Stimulated activated CD4-positive, alpha-beta T cell treated with anti-CD3 and anti-CD28 coated beads, Interleukin-15, amount 100 ng/mL, for 48 hours (primary cell): ENCODE measurements at places on chromosomes 3 and 15.

GRCh38 chr3:9810433-9810770, 340 bp downstream of the TTLL3 start:
- DNase-seq: no peak

DNA sequence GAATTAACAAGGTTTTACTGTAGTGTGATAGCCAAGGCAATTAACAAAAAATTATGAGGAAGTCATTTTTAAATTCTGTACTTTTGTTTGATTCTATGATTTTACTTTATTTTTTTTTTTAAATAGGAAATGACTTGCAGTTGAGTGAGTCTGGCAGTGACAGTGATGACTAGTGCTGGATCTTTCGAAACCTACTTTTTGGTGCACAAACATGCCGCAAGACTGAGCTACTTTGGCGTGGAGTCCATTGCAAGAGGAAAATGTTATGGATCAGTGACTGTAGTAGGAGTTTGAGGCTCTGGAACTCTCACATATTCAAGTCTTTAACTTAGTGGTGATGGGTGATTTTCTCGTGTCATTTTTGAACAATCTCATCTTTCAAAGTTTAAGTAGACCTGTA, 11.6 kb downstream of the EAF1 start:
- no peak for DNase-seq

DNA sequence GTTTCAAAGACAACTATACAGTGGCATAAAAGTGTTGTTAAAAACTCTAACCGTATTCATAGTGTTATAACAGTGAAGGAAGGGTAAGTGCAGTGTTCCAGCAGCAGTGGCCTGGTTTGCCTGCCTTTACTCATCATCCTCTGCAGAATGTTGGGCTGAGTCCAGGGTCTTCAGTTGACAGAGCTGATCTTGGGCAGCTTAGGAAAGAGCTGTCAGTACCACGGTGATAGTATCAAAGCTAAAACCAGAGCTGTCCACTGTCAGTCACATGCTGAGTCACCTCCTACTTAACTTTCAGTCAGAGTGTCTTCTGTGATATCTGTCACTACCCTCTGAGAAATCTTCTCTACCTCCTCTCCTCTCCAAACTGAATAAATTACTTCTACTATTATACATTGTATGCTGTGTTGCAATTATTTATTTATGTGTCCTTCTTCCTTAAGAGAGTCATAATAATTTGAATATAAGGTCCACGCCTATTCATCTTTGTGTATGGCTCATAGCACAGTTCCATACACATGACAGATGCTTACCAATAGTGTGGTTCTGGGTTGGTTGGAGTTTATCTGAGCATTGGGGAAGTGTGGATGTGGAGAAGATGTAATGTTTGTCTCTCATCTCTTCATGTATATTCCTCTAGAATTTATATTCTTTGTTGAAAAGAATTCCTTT, 242.1 kb downstream of the ZIC1 start:
- no peak for DNase-seq

DNA sequence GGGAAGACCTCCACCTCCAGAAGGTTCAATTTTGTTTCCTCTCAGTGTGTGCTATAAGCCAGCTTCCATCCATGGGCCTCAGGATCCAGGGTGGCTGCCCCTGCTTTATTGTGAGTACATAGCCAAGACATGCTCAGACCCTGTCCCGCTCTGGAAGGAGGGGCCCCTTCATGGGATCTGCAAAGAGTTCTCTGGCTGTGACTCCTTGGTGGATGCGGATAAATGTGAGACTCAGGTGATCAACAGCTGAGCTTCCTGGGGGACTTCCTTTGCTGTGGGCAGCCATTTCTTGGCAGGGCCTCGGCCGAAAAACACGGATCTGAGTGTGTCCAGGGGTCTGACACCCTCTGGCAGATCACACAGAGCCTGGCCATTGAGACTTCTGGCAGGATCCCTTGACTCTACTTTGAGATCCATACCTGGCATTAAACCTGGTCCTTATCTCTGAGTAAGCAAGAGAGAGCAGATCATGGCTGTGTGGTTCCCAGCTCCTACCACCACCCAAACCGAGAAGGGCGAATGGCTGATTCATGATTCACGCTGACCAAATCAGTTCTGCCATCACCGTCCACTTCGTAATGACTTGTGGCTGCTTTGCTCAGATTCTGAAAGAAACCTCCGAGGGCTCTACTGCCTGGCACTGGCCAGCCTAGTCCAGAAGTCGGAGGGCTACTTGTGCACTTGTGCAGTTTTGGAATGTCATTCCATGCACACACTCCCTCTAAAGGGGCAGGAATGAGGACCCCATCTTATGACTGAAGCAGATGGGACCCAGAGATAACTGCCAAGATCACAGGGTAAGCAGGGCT, 68.1 kb downstream of the SENP2 start:
- no peak for DNase-seq

- no peak for DNase-seq
Observed at GRCh38 chr3:194689493-194689944, 3.8 kb downstream of the FAM43A start.

- DNase-seq: no peak
Observed at GRCh38 chr3:65955792-65956477, 82.8 kb downstream of the MAGI1 start.

- no peak for DNase-seq
Observed at GRCh38 chr3:134559591-134559990, 73.7 kb downstream of the CEP63 start.

DNA sequence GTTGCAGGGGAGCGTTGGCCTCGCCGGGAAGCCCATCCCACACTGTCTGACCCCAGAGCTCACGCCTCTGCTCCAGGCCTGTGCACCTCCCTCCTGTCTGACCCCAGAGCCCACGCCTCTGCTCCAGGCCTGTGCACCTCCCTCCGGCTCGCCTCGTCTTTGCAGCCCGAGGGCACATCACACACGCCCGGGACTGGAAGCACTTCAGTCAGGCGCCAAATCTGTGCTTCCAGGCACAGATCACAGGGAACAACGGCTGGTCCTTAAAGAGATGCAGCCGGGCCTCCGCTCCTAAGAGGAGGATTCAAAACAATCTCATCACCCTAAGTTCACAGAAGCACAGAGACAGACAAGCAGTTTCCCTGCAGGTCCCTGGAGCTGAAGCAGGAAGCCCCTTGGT, 103.0 kb upstream of the RPL32 start:
- no peak for DNase-seq

DNA sequence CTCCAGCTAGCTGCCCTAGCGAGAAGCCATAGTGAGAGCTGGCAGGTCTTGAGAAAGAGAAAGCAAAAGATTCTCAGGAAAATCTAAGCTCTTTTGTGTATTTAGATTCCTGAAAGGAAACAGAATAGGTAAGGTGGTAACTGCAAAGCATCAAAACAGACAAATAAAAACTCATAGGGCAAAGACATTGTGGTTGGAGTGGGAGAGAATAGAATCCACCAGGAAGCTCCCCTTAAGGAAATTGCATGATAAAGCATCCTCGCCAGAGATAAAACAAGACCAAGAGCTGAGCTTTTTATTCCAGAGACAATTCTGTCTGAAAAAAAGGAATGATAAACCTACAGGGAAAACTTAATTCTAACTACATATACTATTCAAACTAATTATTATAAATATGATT, 232.6 kb downstream of the SI start:
- DNase-seq: no peak

GRCh38 chr3:184512621-184513020, 49.0 kb upstream of the EPHB3 start:
- DNase-seq: no peak

DNA sequence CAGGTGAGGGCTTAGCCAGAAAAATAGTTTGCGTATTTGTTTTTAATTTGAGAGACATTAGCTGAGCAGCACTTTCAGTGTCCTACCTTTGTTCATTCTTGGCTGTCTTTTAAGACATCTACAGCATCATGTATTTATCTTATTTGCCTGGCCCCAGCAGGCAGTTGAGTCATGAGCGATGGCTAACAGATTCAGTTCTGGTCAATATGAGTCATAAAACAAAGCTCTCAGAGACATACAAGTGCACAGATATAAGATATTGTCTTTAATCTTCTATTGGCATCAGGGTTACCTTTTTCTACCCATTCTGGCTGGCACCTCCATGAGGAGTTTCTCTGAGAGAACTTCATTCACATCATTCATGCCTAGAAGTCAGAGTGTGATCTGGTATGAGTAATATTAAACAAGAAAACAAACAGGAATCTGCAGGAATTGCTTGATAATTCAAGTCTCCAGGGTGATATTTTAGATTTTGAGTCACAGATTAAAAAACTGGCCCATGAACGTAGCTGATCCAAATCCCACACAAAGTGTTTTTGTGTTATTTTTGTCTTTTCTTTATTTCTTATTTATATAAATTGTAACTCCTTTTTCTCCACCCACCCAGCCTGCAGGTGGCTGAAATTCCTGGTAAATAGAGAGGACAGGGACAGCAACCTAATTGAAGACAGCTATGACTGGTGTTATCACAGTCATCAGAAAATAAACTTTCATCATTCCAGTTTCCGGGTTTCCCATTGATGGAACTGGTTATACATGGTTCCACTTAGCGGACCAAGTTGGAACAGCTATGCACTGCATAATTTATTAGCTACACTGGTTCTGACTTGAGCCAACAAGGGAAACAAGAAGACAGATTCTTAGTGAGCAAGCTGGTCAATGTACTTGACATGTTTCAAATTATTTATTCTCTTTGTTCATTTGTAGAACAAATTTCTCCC, 47.3 kb downstream of the PLSCR2 start:
- DNase-seq: no peak

- no peak for DNase-seq
Observed at GRCh38 chr3:151383956-151384355, 597 bp downstream of the P2RY12 start.

- DNase-seq: no peak
Observed at GRCh38 chr3:80227216-80227615, 459.4 kb upstream of the ROBO1 start.

DNA sequence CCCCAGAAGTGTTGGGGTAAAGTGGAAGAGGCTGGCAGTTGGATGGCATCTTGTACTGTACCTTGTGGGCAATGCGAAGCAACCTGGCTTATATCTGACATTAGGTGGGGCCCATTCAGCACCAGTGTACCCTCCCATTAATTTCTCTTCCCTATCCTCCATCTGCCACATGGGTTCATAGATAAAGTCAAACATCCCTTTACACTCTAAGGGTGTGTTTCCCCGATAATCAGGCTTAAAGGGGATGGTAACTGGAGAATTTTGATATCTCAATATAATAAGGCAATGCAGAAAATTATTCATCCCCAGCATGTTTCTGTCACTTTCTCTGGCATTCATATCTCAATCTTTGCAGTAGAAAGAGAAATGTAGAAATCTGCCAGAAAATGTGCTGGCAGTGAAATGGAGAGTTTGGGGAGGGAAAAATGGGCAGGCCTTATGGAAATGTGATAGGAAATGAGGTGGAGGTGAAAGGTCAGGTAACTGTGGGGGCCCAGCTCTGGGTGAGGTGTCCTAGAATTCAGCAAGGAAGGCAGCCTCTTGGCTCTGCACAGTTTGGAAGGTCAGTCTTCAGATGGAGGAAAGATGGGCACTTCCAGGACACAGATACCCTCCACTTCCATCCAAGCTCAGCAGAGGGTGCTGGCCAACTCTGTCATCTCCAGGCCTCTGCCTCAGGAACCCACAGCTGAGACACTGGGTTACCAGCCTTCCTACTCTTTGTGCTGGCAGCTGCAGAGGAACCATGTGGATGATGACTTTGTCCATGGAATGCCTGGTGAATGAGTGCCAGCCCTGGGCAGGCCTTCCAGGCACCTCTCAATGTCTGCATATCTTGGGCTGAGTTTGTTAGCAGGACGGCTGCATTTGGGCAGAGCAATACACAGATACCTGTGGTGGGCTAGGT, 325.9 kb upstream of the CTDSPL start:
- DNase-seq: no peak

GRCh38 chr15:63067976-63068743, 25.6 kb downstream of the TPM1 start:
- no peak for DNase-seq

DNA sequence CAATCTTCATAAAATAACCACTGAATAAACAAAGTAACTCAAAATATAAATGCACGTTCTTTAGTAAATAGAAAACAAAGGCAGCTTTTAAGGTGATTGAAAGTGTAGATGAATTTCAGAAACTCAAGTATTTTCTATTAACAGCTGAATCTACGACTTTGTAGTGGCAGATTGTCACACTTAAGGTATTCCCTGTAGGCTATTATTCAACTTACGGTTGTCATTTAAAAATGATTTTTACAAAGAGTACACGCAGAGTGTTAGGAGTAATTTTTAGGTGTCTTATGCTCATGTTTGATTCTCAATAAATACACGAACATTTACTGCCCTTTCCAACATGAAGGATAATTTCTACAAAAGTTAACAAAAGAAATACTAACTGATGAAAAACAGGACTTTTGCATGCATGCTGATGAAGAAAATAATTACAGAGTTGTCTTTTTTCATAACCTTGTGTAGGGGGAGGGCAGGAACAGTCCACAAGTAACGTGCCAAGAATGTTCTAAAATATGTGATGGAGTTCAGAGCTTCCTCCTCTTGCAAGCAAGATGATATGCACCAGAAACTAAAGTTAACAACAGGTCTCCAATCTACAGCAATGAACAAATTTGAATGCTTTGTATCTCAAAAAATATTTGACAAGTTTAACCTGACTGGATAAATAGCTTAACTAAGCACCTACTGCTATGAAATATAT, 16.7 kb downstream of the DCBLD2 start:
- no peak for DNase-seq

DNA sequence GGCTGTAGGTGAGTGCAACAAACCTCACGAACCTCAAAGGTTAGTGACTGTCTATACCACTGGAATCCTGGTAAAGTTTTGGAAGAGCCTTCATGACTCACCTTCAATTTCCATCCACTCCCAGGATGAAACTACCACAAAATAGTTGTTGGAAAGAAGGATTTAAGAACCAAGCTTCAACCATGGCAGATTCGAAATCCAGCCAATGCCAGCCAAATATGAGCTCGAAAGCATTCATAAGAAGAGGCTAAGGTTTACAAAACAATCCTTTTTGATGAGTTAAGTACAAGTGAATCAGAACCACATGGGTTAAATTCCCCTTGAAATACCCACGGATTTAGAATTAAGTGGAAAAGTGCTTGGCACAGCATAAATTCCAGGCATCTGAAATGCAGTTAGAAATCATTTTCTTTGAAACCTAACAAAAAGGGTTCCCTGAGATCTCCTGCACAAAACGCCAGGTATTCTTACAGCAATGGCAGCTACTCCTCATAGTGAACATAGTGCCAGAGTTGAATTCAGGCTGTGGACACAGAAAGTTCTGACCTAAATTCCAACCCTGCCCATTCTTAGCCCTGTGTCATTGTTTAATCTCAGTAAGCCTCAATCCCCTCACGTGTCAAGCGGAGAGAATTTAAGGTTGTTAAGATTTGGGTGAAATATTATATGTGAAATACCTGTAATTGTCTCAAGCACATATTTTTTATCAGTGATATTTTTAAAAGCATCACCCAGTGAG, 89.2 kb downstream of the FBN1 start:
- DNase-seq: no peak

GRCh38 chr3:126498461-126498860, 19.1 kb downstream of the UROC1 start:
- no peak for DNase-seq

- DNase-seq: no peak
Observed at GRCh38 chr3:133016838-133017309, 21.3 kb upstream of the TMEM108 start.

DNA sequence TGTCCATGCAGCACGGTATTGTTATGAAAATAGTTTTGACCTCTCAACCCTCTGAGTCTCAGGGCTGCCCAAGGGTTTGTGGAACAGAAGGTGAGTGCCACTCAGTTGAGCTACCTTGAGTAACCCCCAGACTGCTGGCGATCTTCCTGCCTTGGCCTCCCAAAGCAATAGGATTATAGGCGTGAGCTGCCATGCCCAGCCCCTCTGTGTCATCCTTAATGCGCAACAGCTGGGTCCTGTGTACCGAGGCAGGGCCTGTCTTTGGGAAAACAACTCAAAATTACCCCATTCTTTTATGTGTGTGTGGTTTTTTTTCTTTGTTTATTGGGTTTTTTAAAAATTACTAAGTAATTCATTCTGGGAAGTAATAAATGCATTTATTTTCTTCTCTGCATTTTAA, 78.3 kb upstream of the TPM1 start:
- no peak for DNase-seq
